CD4-positive, alpha-beta T cell treated with Interleukin-15 for 1 hour (primary cell): ENCODE measurements at places on chromosomes 2 and 18.

- no peak for DNase-seq
These were observed 169.1 kb upstream of the THUMPD2 start for GRCh38 chr2:39948016-39948719.

DNA sequence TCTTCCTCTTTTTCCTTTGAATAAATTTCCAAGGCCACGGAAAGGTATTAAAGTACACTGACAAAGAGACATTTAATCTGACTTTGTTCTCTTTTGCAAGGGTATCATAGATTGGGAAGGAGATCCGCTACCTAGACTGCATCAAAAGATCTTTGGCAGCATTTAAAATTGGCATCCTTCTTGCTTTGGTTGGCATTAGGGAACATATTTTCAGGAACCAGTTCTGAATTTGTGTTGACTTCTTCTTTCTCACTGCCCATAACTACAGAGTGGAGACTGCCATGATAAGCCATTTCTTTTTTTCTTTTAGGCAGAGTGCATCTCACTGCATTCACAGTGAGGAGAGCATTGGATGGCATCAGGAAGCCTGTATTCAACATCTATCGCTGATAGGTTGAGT lies 83.4 kb downstream of the DOCK10 start:
- DNase-seq: no peak

DNA sequence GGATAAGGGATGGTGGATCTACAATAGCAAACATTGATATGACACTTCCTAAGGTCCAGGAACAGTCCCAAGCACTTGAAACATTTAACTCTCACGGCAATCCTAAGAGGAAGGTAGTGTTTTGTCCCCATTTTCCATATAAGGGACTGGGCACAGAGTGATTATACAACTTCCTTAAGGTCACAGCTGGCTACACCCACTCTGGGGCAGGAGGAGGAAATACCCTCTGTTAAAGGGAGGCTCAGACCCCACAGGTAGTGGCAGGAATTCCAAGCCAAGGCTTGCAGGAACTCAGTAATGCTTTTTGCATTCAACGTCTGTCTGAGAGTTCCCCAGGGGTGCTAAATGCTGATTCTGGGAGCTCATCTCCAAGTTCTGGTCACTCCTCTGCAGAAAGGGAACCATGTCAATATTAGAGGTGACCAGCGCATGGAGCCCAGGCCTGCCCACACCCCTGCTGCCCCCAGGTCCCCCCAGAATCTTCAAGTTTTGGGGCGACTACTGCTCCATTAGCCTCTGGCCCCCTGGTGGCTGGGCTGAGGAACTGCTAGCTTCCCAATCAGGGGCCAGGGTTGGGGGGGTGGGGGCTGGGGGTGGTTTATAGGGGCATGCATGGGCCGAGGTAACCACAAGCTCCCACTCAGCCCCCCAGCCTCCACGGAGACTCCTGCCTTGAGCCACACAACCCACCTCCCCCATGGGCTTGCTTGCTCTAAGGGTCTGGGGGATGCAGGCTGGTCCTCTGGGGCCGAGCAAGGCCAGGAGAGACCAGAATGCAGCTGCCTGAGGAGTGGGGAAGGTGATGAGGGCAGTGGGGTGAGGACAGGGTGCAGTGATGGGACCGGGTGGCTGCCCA lies 11.1 kb downstream of the OBSL1 start:
- DNase-seq: no peak

DNA sequence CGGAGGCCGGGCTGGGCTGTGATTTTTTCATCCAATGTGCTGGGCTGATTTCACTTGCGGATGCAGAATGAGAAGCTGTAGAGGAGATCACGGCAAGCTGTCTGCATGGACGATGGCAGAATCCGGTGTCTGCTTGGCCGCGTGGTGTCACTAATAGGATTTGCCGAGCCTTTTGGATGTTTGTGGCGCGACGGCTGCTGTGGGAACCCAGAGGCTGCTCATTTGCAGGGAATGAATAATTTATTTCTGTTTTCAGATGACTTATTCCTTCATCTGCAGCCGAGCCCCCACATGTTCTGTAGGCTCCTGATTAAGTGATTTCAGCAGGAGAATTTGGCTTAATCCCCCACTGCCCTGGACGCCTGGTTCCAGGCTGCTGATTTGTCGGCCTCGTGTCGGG lies 62.6 kb downstream of the ODC1 start:
- DNase-seq: no peak

- no peak for DNase-seq
These were observed 453.0 kb downstream of the ARHGAP15 start for GRCh38 chr2:143582046-143582747.

- DNase-seq: no peak
These were observed 683 bp upstream of the TBC1D8 start for GRCh38 chr2:101151859-101152271.

GRCh38 chr2:51265539-51265938 lies 233.6 kb upstream of the NRXN1 start:
- no peak for DNase-seq

DNA sequence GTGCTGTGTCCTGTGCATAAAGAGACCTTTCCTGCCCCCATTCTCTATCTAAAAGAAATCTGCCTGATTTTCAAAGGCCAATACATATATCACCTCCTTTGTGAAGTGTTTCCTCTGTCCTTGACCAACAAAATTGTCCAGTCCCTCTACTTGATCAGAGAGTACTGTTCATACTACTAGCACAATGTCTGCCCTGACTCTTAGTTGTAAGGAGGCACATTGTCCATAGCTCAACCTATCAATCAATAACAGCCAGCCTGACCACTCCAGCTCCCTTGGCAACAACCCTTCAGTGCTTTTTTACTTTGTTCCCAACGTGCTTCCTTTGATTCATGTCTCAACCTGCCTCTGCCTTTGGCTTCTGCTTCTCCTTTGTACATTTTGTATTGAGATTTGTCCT lies 398.9 kb downstream of the TRIB2 start:
- no peak for DNase-seq

GRCh38 chr2:152037743-152038435 lies 61.0 kb downstream of the CACNB4 start:
- DNase-seq: no peak
